Urinary bladder (tissue), 4 donors: ENCODE measurements at places on chromosomes 6 and 20. TPM values are rescaled to one million over a fixed set of nuclear protein-coding genes. Genes with fewer than 3 reads are reported as not detected.

CITED2 gene
- 70.8 TPM for polyA plus RNA-seq

SYNE1 gene
- 41.9 TPM for polyA plus RNA-seq

ZNF334 gene
- 2.6 TPM for polyA plus RNA-seq

CFAP61 gene
- polyA plus RNA-seq = 0.35 TPM

ID4 gene
- polyA plus RNA-seq = 50.2 TPM

STMND1 gene
- not detected for polyA plus RNA-seq

TCF21 gene
- 25.6 TPM for polyA plus RNA-seq

SCUBE3 gene
- polyA plus RNA-seq = 8.4 TPM

NRSN2 gene
- 47.5 TPM for polyA plus RNA-seq

PHACTR3 gene
- polyA plus RNA-seq = 0.62 TPM

POM121L2 gene
- polyA plus RNA-seq = 0.03 TPM

BMP2 gene
- polyA plus RNA-seq = 14.1 TPM

DNA sequence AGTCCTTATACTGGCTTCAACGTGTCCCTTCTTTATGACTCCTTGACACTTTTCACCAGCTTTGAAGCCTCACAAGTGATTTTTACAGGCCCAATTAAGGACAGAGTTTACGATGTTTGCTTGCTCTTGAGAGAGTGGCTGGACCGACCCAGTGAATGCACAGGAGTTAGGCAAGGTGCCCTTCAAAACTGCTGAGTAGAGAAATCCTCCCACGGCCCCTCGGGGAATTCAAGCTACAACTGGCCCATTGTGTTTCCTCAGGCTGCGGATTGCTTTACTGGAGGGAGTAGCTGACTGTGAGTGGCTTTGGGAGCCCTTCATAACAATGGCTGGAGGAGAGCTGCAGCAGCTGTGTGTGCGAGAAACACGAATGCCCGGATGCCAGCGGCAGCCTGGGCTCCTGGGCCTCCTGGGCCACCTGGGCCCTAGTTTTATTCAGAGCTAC lies 50.0 kb downstream of the SGK1 start:
- DNase-seq = peak; percentile 82

GRCh38 chr6:117548797-117549301 lies 53.5 kb downstream of the GOPC start:
- DNase-seq = no peak

- DNase-seq = no peak
Observed at GRCh38 chr6:159107451-159108260, 61.5 kb upstream of the FNDC1 start.

DNA sequence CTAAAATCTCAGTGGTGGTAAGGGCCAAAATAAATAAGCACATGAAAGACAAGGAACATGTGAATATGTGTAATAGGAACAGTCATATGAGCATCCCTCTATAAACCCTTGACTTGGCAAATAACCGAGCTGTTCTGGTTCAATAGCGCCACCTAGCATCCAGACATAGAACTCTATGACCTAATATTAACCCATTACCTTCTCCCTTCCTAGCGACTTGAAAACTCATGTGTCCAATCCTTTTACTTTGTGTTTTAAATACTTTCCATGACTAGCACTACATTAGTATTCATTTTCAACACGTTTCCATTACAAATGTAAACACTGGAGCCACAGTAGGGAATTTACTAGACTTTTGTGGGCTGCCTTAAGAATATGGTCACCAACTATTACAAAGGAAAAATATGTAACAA lies 279.7 kb downstream of the UST start:
- DNase-seq = no peak

DNA sequence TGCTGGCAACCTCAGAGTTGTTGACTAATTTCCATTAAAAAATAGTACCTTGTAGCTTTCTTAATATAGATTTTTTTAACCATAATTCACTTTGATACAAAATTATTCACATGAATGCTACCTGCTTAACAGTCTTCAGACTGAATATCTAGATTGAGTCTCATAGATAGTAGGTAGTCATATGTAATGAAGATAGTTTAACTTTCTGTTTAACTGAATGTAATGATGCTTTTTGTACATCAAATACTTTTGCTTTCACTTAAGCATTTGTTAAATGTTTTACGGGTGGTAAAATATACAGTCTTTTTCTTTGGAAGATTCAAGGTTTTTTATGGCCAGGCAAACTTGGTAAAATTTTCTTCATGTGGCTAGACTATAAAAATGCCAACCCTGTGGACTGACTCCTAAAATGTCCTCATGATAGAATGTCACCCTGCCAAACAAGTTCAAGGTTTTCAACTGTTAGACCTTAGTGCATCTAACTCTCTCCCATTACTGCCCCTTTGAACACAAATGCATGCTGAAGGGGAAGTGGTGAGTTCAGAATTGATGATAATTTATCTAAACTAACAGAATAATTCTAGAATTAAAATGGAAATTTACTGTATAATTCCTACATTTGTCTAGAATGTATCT lies 16.4 kb downstream of the TBPL1 start:
- no peak for DNase-seq

GRCh38 chr20:64063389-64064144 lies 569 bp downstream of the TCEA2 start:
- DNase-seq = no peak

DNA sequence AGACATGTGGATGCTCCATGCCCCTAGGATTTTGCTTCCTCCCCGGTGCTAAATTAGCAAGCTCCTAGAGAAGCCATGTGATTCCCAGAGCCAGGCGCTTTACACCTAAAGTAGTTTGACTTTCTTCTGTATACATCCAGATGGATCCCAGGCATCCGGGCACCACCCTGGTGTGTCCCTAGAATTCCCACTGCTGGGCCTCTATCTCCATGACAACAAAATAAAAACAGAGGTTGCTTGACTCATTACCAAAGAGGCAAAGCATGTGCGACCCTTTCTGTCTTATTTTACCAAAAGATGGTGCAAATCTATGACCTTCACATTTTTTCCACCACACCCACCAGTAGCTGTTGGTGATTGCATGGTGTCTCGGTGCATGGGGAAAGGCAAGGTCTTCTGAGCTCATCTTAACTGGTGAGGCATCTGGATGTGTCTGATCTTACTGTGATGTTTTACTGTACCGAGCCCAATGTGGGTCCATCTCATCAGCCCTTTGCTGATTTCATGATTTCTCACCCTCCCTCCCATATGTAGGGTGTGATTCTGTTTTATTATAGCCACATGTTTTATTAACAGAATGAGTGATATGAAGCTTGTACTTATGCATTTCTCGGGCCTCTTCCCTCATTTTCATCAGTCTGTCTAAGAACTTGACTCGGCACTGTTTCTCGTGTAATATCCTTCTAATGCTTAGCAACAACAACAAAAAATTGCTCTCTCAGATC lies 27.4 kb upstream of the VAPB start:
- DNase-seq = no peak

DNA sequence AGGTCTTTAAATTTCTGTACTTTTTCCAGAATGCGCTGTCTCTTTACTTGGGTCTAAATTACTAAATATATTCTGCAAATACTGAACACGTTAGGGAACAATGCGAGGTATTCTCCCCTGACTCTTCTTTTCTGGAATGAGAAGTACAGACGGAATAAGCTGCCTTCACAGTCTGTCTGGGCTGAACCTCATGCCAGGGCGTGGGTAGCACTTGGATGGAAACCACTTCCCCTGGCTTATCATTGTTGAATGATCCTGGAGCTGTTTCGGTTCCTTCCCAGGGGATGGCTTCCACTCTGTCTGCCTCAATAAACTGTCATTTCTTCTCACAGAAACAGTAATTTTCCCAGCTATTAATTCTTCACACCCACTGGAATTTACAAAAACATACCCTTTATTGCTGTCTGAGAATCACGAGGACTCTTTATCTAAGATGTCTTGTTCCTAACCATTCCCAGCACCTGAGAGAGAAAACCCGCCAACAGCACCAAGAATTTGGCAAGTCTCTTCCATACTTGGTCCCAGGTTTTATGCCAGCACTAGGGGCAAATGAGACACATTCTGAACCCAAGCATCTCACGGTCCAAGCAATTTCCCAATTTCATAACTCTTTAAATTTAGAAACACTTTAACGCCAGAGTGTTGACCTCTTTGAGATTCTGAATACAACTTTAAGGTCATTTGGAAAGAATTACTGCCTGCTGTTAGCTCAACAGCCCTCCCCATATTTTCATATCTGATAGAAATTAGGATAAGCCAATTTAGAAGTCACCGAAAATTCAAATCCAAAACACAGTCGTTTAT lies 43.2 kb upstream of the ADGRF5 start:
- DNase-seq = no peak

DNA sequence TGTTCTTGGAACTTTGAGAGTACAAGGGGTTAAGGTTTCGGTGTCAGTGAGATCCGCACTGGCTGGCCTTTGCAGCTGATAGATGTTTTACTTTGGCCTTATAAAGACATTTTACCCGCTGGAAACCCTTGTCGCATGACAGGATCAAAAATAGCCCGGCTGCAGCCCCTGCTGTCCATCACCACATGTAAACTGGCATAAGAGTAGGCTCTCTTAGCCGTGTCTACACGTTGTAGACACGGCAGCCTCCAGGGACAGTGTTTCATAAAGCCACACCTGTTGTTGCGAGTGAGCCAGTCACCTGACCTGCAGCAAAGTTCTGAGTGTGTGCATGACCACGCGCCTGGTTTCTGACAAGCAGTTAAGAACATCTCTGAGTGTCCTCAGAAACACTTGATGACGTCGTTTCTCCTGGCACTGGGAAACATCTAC lies 8.5 kb downstream of the RBM24 start:
- DNase-seq = no peak

- DNase-seq = no peak
Observed at GRCh38 chr6:50899306-50899870, 80.7 kb downstream of the TFAP2B start.

DNA sequence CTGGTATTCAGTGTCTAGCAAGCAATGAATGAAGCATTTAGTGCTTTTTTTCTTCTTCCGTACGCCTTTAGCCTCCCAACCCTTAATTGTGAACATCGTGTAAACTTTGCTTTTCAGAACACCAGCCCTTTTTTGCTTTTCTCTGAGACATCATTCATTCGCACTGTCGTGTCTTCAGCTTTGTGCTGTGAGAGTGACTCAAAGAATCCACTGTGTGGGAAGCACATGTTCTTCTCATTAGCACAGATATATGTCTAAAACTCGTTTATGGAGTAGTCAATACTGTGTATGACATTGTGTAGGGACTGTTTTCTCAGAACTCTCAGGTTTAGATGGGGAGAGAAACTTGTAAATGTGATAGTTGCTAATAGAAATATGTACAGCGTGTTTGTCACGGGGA lies 279.1 kb downstream of the FARS2 start:
- DNase-seq = no peak

DNA sequence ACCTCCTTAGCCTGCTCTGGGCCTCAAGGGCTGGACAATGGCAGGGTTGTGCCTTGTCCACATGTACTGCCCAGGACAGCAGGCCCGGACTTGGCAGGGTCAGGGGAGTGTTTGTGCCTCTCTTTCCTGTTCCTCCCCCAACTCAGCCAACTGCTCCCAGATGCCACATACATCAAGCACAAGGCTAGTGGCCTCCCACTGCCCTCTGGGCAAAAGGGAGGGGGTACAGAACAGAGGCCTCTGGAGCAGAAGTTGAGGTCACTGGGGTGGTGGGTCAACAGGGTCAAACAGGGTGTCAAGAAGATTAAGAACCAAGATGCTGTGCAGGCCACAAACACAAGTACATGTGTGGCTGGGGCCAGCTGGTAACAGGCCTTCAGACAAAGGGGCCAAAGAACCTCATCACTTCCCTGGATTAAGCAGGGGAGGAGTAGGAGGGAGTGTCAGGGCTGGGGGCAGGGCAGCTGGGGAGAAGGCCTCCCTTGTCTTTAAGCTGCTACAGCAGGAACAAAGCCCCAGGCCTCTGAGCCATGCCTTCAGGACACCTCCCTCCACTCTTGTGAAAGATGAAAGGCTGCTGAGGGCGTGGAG lies 36.0 kb downstream of the KCNK5 start:
- DNase-seq = no peak

DNA sequence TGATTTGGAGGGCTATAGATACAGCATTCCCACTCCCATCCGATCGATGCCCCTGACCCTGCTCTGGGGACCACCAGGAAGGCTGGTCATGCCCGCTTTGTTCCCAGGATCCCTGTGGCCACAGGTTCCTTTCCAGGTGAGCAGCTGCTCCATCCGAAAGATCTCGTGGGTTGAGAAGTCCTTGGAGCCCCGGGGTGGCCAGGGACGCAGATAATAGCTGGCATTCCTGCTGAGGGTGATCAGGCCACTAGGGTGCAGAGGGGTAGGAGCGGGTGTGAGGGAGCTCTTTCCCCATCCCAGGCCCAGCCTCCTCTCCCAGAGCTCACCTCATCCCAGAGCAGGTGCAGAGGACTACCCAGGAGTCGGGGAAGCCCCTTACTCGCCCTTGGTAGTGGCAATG lies 7.4 kb downstream of the ADAM33 start:
- no peak for DNase-seq

GRCh38 chr20:17875981-17876385 lies 92.6 kb downstream of the SNX5 start:
- no peak for DNase-seq

DNA sequence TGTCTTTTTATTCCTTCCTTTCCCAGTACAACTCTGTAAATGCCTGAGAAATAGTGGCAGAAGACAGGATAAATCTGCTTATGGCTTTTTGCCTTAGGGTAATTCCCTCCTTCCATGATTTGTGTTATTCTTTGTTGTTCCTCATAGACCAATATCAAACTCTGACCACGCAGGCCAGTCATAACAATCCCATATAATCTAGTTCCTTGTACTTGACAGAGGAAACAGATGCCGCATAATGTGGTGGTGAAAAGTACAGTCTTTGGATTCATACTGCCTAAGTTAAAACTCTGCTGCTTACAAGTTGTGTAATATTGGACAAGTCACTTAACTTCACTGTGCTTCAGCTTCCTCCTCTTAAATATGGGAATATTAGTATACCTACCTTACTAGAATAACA lies 8.2 kb upstream of the BAG2 start:
- DNase-seq = no peak

DNA sequence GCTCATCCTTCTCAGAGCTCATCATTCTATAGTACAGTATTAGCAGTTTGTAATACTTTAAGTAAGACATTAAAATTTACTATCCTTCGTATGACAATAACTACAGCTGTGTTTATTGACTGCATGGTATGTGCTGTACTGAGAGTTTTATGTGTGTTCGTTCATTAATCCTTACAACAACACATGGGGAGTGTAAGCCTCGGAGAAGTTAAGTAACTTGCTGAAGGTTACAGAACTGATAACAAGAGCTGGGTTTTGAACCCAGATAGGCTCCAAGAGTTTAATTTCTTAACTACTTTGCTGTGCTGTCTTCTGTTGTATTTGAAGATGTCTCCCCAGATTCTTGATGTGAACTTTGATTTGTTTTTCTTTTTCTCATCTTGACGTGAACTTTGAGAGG lies 23.7 kb downstream of the BRPF3 start:
- no peak for DNase-seq
